ENCODE measurements at places on chromosomes 7 and 10.

DNA sequence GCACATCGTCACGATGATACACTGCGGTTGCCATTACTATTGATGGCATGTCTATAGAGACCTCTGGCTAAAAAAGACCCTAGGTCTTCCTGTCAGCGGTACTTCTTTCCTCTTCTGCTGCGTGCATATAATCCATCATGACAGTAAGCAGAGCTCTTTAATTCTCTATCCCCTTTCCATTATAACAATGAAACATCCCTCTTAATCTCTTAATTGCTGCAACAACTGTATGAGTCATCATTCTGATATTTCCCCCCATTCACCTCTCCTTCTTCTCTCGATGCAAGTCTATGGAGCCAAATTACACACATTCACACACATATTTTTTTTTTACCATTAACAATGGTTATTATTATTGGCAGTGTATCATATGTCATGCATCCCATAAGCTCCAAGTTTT is 45.2 kb upstream of the AKR1E2 start:
- DNase-seq, result no peak

GRCh38 chr7:117949232-117949631 is 76.0 kb upstream of the CTTNBP2 start:
- no peak for DNase-seq

DNA sequence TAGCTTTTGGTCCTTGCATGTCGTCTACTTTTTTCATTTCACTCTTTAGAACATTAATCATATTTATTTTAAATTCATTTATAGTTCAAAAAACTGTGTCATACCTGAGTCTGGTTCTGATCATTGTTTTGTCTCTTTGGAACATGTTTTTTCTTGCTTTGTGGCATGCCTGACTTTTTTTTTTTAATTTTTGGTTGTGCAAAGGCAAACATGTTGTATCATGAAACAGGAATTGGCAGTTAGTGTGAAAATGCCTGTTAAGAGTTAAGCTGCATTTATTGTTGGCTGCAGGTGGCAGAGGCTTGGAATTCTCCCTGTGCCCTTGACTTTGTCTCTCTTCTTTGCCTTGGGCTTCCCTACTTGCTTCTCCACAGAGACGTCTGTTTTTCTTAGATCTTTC is 525.0 kb upstream of the ADARB2 start:
- DNase-seq, result no peak

DNA sequence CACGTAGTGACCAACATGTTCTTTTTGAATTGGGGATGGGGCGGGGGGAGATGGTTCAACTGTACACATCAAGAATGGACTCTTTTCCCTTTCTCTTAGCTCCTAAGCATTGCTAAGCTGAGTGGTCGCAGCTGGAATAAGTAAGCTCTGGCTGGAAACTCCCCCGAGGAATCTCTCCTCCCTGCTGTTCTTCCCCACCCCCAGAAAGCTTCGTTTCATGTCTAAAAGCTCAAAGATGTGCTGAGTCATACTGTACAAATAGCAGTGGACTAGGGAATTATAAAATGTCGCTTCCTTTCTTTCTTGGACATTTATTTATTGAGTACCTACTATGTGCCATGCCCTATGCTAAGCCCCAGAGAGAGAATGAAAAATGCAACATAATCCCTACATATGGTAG is 191.1 kb upstream of the ADO start:
- DNase-seq, result no peak

DNA sequence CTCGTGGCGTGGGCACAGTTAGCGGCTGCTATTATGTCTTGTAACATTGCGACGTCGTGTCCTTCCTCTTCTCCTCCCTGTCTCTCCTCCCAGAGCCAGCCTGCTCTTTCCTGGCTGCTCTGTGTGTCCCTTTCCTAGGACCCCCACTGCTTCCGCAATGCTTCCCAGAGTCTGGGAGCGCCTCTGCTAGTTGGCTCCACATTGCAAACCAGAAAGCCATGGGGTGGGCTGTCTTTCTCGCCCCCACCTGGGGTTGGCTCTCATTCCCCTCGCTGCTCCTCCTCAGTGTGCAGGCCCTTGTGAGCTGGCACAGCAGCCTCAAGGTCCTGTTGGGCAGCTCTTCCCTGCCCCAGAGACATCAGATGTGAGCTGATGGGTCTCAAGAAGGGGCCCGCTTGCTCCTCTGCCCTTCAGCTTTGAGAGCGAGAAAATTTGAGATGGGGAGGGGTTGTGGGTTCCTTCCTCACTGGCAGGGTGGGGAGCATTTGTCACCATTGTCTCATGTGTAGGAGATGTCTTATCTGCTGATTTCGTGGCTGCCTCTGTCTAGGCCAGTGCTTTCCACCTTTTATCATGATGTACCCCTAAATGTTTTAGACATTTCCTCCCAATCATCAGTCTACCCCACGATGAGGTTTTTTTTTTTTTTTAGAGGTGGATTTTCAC is 3.3 kb downstream of the ADAMTS14 start:
- no peak for DNase-seq

DNA sequence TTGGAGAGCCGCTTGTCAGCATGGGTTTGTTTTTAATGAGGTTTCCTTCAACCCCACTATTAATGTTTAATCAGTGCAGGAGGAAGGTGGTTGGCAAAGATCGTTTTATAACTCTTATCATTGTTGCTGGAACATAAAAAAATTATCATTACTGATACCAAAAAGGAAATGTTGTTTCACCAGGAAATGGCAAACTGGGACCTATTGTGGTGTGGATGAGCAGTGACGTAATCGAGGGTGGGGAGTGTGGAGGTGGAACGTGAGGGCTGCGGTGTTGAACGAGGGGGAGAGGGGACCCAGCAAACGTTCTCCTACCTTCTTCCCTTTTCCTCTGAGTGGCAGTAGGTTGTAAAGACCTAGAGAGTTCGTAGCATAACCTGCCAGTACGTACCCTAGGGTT is 71.9 kb upstream of the TOMM7 start:
- no peak for DNase-seq

DNA sequence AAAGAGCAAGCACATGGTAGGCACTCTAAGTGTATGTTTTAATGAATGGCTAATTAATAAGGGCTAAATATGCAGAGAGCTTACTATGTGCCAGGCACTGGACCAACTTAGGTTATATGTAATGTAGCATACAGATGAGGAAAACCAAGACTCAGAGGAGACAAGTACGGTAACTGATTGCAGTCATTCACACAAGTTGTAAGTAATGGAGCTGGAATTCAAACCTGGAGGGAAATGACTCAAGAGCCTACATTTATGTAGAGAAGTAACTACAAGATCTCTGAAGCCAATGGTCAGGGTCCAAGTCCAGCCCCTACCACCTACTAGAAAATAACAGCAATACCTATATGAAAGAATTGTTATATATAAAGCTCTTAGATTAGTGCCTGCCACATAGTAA is 97.3 kb upstream of the KCNIP2 start:
- DNase-seq, result no peak

DNA sequence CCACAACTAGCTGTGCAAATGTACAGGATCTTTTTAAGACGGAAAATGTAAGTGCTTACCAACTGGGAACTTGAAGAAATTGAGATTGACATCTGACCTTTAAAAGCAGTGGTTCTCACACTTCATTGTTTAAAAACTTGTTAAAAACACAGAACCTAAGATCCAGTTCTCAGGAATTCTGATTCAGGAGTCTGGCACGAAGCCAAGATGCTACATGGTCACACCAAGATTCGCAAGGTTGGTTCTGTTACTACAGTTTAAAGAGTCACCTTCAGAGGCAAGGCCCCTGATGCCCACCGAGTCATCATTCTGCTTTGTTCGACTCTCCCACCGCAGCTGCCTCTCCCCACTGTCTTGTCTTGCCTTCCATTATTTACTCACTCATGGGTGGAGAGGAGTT is 113.3 kb downstream of the GLI3 start:
- no peak for DNase-seq

- DNase-seq, result peak; percentile 28
These were observed 145.2 kb downstream of the FRMD4A start for GRCh38 chr10:14185316-14186045.

- DNase-seq, result no peak
These were observed 29.8 kb upstream of the GNA12 start for GRCh38 chr7:2873686-2874551.

DNA sequence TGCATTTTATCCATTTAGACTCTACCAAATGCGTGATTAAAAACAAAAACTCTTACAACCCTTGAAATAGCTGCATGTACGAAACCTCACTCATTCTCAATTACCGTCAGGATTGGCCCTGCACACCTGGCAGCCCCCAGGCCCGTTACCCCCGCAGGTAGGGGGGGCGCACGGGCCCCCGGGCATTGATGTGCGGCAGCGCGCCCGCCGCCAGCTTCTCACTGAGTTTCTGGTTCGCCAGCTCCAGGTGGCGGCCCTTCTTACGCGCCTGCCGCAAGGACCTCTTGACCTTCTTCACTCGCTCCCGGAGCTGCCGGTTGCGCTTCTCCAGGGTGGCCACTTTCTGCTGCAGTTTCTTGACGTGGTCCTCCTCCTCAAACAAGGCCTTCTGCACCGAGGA is 103.2 kb downstream of the CCDC3 start:
- no peak for DNase-seq

DNA sequence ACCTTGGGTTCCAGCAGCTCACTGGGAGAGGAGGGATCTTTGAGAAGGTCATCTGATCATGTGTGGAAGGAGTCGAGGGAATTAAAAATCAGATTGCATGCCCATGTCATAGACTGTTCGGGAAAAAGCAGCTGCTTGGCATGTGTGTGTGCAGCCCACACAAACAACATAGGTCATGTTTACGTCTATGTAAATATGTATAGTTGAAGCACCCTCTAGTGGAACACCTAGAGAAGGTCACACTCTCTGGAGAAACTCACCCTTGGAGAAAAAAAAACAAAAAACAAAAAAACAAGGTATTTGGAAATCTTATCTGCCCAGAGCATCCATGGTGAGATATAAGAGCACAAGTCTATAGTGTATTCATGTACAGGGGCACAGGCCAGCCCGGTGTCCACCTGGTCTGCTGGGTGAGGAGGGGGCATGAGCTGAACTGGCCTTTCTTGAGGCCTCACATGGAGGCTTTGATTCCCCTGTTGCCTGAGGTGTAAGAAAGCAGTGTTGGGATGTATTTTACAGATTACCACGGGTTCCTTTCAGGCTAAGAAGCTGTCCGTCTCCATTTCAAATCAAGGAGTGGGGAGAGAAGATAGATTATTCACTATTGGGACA is 98.0 kb downstream of the NPY start:
- no peak for DNase-seq

DNA sequence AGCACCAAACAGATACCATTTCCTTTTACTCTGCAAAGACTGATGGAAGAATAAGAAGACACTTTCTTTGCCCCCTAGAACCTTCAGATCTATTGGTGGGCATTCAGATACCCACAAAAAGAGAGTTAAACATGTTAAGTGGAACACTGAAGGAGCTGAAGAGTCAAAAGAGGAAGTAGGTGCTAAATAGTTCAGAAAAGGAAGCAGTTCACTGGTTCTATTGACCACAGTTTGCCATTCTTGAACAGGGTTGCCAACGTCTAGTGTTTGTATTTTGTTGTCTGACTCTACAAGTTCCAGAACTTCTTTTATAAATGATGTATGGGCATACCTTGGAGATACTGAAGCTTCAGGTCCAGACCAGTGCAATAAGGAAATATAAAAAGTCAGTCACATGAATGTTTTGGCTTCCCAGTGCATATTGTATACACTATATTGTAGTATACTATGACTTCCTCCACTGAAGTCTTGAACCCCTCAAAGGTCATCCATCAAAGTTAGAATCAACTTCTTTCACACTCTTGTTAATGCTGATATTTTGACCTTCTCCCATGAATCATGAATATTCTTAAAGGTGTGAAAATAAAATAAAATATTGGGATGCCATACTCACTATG is 47.5 kb upstream of the AGR3 start:
- DNase-seq, result no peak

GRCh38 chr7:2440608-2441245 is 35.5 kb downstream of the GRIFIN start:
- no peak for DNase-seq

Measured in stimulated activated CD8-positive, alpha-beta memory T cell treated with anti-CD3 and anti-CD28 coated beads, Interleukin-4, amount 100 ng/mL, for 24 hours (primary cell).